ENCODE measurements at places on chromosomes 12 and 14.

DNA sequence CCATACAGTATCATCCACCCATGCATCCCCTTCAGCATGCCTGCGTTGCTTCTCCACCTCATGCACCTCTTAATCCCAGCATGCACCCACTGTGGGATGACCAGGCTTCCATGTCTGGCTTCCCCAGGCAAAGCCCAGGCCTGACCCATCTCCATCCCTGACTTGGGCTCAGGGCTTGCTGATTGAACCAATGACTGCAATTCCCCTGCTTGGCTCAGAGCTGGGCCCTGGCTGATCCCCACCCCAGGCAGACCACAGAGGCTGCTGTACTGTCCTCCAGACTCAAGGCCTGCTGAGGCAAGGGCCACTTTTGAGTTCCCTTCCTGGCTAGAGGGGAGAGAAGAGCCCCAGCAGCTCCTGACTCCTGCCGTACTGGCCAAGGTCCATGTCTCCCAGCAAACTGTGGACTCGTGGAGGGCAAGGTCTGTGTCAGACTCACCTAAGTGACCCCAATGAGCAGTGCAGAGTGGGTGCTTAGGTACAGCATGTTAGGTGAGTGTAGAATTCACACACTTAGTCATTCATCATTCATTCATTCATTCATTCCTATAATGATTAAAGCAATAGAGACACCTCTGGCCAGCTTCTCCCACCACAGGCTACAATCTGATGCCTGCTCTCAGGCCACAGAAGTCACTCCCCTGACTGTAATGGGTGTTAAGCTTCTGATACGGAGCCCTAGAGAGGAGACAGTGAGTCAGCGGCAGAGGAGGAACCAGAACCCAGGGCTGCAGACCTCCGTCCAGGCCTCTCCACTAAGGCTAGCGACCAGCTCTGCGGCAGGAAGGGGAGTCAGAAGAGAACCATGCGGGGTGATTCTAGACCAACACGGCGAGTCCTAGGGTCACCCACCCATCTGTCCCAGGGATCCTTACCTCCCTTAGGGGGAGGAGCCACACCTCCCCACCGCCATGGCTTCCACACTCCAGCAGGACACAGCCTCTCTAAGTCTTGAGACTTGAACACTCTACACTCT lies 2.9 kb downstream of the BEGAIN start:
- DNase-seq = no peak

GRCh38 chr12:8077207-8077606 lies 4.9 kb upstream of the NECAP1 start:
- DNase-seq = no peak

GRCh38 chr12:46958053-46958452 lies 121.4 kb upstream of the PCED1B start:
- DNase-seq = no peak

DNA sequence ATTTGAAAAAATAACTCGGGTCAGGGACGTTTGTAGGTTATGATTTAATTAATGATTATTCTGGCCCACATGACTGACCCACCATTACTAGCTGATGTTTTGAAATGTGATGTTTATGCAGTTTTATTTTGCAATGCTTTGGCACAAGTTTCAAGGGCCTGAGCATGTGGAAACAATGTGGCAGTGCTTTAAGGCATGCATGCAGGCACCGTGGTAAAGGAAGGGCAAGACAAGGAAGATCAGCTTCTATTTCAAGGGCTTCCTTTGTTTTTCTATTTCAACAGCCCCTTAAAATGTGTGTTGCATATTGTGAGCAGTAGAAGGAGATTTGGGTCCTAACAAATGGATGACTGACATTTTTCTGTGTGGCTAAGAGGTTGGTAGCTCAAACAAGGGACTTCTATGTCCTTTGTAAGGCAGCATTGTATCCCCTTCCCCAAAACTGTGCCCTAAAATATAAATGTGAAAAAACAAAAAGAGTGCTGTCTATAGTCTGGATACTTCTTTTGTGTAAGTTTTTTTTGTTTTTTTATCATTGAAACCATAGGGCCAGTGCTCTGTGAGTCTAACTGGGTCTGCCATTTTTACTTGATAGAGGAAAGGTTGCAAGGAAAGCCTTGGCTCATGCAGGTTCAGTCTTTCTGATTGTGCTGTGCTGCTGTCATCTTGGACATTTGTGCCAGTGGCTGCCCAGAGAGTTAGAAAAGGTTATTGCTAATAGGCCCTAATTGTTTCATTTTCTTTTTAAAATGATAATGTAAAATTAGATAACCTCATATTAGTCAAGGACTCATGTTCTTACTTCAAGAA lies 103.5 kb downstream of the FGD4 start:
- no peak for DNase-seq

GRCh38 chr14:78022059-78022458 lies 148.1 kb upstream of the NRXN3 start:
- DNase-seq = no peak

DNA sequence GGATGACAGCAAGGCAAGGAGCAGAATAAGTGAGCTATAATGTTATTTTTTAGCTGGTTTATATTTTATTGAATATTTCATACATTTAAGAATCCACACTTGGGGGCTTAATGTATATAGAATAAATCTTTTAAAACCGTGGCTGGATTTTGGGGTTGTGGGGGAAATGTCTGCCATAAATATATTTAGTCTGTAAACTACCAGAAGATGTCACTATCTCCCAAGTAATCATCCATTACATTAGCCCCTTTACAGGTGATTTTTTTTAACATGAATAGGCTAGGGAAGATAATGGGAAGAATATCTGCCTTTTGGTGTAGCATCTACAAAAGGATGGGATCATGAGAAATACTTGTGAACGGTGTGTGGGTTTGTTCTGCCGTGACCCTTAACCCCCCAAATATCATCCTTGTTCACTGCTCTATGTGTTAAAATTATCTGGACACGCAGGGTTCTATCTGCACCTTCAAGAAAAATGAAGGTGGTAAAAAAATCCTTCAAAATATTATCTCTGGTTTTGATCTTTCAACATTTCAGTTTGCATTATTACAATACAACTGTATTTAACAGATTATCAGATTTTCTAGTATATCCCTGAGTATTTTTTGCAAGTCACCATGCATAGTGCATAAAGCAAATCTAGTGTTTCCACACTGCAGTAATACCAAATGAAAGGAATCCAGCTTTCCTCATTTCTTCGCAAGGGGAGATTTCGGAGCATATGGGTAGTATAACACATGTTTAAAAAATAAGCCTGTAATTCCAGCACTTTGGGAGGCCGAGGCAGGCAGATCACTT lies 8.0 kb upstream of the SLC17A8 start:
- DNase-seq = no peak

DNA sequence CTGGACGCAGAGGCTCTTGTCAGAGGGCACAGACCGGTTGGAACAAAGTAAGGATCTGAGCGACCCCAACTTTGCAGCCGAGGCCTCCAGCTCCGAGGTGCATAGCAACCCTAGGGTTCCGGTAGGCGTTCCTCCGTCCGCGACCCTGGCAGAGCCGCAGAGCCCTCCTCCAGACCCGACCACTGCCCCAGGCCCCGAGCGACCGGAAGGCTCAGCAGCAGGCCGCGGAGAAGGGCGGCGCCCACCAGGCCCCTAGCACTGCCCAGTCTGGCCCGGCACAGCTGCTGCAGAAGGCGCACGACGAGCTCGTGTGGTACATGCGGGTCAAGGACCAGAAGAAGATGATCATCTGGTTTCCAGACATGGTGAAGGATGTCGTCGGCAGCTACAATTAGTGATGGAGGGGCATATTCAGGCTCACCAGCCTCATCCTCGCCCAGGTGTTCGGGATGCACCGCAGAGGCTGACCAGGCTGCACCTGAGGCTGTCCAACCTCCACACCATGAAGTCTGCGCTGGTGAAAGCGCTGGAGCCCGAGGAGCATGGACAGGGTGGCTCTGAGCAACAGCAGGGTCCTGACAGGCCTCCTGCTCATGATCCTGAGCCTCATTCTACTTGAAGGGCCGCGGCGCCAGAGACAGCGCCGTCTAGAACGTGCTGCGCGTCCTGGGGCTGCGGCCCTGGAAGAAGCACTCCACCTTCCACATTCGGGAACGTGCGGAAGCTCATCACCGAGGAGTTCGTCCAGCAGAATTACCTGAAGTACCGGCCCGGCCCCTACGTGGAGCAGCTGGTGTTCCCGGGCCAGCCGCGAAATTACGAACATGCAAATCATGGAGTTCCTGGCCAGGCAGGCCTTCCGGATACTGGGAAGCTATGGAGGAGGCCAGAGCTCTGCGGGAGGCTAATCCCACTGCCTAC lies 24.5 kb downstream of the CAPS2 start:
- no peak for DNase-seq

DNA sequence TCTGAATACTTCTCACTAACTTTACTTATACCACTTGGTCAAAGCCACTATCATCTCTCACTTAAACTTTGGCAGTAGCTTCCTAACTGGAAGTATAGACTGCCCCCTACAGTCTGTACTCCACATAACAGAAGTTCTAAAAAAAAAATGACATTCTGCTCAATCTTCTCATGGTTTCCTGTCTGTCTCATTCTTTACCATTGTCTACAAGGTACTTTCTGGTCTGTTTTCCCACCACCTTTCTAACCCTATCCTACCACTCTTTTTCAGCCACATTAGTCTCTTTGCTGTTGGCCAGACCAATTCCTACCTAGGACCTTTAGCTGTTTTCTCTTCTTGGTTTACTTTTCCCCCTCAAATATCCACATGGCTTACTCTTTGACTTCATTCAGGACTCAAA lies 14.7 kb downstream of the CPSF6 start:
- no peak for DNase-seq

DNA sequence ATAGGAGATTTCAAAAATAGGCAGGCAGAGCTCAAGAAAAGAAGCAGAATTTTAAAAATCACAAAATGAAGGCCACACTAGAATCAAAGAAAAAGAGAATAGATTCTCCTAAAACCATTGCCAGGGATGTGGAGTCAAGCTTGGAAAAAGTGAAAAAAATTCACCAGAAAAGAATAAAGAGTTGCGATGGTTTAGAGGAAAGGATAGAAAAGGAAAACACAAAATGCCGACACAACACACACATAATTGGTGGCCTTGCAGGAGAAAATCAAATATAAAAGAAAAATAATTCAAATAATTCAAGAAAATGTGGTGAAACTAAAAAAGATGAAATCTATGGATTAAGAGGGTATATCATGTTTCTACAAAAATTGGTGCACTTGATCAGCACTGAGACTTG lies 181.6 kb upstream of the C14orf180 start:
- DNase-seq = no peak

GRCh38 chr14:95044463-95045105 lies 112.7 kb downstream of the DICER1 start:
- no peak for DNase-seq

DNA sequence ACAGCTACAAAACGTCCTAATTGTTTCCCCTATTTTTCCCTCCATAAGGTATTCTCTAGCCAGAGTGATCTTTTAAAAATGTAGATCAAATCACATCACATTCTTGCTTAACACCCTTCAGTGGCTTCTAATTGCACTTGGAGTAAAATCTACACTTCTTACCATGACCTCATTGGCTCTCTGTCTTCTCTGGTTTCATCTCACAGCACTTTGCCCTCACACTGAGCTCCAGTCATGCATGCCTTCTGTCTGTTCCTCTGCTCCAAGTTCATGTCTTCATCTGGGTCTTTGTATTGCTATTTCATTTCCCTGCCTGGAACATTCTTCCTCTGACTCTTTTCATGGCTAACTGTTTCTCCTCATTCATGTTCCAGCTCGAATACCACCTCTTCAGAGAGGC lies 220.4 kb upstream of the GARIN6 start:
- no peak for DNase-seq

- DNase-seq = no peak
Measured at GRCh38 chr12:95351748-95352147, 122.2 kb upstream of the METAP2 start.

GRCh38 chr12:113002676-113003075 lies 24.4 kb downstream of the OAS2 start:
- no peak for DNase-seq

GRCh38 chr12:112252184-112252583 lies 126.8 kb downstream of the TRAFD1 start:
- no peak for DNase-seq

DNA sequence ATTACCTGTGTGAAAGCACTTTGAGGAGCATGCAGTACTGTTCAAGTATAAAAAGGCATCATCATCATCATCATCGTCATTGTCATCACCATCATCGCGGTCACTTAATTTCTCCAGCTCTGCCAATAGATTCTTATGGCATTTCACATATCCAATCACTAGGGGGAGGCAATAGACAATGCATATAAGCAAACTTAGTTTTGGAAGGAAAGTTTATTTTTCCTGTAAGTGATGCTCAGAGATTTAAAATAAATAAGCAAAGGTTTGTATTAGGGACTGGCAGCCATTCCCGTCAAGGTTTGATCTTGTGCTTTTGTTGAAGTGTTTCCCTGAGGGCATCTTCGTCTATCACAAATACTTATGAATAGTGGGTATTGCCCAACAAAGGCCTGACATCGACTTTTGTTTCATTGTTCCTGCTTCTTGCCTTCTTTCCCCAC lies 127.4 kb downstream of the KTN1 start:
- no peak for DNase-seq

DNA sequence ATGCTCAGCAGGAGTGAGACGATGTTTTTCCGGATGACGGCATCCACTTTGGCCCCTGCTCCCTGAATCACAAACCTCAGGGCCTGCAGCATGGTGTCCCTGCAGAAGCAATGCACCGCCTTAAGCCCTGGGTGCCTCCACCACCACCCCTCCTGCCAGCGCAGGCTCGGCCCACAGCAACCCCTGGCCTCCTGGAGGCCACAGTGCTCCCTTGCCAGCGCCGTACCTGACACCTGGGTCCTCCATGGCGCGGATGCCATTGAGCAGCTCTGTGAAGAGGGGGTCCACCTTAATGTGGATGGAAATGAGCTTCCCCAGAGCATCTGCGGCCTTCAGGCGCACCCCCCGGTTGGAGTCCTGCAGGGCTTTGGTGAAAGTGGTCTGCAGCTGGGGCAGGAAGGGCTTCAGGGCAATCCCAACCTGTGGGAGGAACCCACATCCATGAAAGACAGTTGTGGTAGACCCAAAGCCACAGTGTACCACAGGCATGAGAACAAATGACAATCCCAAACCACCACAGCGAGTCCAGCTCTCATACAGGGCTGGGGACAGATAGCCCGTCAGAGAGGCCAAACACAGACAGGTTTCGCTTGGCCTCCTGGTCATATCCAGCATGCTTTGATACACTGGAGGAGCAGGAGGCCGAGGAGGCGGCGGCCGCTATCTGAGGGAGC lies 17.9 kb upstream of the RAB35 start:
- DNase-seq = no peak

GRCh38 chr12:71503579-71504391 lies 64.2 kb downstream of the LGR5 start:
- DNase-seq = no peak

GRCh38 chr14:54447231-54447692 lies 6.1 kb upstream of the CNIH1 start:
- DNase-seq = no peak

GRCh38 chr12:46977871-46978375 lies 101.5 kb upstream of the PCED1B start:
- DNase-seq = no peak

GRCh38 chr12:44091948-44092606 lies 256.2 kb downstream of the TMEM117 start:
- no peak for DNase-seq

DNA sequence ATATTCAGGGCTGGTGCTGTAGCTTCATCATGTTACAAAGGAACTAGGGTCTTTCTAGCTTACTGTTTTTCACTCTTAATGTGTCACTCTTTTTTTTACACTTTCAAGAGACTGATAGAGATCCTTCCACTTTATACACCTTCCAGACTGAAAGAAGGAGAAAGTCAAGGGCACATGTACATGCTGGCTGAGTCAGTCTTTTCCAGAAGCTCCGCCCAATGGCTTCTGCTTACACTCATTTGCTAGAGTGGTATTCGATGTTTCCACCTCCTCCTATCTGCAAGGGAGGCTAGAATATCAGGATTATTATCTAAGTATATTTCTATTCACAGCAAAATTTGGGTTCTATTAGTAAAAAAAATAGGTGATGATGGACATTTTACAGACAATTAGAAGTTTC lies 325.8 kb upstream of the OR4E1 start:
- no peak for DNase-seq

Data from stimulated activated CD8-positive, alpha-beta memory T cell treated with anti-CD3 and anti-CD28 coated beads, Interleukin-4, amount 100 ng/mL, for 4 hours (primary cell).